ENCODE measurements at places on chromosomes 5 and 9.

DNA sequence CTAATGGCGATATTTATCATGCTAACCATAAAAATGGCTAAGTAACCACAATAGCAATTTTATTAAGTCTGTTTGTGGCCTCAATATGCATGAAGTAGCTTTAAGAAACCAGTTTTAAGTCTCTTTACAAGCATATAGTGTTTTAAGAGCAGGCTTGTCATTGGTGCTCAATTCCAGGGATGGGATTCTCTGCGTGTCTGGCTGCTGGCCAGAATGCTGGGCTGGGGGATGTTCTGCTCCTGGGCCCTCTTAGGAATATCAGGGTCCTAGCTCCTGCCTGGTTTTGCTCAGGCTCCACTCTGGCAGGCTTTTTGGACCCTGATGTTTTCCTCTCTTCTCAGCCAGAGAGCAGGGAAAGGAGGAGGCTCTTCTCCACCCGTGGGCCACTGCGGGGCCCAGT lies 127.2 kb downstream of the PDE8B start:
- no peak for DNase-seq

- no peak for DNase-seq
Observed at GRCh38 chr5:160088805-160089204, 30.4 kb downstream of the PWWP2A start.

- no peak for DNase-seq
Observed at GRCh38 chr5:179908528-179908927, 831 bp upstream of the TBC1D9B start.

- no peak for DNase-seq
Observed at GRCh38 chr9:69674716-69675438, 2.7 kb upstream of the APBA1 start.

- no peak for DNase-seq
Observed at GRCh38 chr9:20315677-20316076, 306.6 kb downstream of the MLLT3 start.

GRCh38 chr9:105507096-105507790 lies 50.7 kb upstream of the FKTN start:
- no peak for DNase-seq

DNA sequence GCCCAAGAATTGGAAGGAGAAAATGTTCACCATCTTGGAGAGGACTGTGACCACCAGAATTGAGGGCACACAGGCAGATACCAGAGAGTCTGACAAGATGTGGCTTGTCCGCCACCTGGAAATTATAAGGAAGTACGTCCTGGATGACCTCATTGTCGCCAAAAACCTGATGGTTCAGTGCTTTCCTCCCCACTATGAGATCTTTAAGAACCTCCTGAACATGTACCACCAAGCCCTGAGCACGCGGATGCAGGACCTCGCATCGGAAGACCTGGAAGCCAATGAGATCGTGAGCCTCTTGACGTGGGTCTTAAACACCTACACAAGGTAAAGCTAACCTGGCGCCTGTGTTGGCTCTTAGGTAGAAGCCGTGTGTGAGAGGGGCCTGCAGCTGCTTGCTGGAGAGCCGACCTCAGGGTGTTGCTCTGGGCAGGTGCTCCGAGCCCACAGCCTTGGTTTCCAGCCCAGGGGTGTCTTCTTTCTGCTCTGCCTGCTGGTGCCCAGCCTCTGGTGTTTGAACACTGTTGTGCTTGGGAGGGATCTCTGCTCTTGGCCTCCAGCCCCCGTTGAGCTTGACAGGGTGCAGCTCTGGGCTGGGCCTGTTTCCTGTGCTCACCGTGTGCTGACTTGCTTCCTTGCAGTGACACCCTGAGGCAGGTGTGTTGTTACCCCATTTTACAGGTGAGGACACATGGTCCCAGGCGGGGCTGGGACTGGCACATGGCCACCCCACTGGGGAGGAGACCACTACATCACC lies 10.9 kb downstream of the EXOC3 start:
- no peak for DNase-seq

DNA sequence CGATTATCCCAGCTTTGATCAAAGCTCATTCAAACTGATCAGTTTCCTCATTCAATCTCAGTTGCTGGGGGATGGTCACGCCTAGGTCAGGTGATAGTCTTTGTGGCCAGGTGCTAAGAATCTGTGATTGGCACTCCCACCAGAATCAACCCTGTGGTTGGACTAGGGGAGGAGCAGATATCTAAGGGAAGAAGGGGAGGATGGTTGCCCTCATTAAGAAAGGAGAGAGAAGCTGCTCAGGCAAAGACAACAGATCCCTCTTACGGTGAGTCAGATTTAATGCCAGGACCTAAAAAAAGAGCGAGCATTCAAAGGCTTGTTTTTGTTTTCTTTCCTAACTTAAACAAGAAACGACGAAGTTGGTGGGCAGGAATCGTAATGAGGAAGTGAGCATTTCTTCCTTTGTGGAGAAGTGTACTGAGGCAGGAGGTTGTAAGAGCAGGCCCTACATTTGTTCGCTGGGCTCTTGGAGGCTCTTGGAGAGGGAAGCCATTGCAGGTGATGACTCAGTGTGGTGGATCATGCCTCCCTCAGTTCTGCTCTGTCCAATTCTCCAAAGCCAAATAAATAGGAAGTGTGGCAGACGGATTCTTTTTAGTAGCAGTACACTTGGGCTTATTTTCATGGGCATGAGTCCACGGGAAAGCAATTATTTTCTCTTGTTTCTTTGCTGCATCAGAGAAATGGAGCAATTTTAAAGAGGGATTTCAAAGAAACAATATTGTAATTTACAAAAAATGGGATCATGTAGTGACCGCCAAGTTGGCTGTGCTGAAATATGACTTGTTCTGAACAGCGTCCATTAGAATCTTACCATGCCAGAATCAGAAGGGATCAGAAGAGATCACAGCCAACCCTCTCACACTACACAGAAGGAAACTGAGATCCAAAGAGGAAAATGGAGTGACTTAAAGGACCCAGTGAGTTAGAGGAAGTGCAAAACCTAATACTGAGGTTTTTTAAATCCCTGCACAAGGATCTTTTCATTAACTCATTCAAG lies 18.7 kb upstream of the TGFBR1 start:
- DNase-seq = peak; percentile 65

GRCh38 chr5:5040712-5041111 lies 99.4 kb upstream of the ADAMTS16 start:
- no peak for DNase-seq

GRCh38 chr9:91405343-91406077 lies 18.1 kb downstream of the NFIL3 start:
- no peak for DNase-seq

DNA sequence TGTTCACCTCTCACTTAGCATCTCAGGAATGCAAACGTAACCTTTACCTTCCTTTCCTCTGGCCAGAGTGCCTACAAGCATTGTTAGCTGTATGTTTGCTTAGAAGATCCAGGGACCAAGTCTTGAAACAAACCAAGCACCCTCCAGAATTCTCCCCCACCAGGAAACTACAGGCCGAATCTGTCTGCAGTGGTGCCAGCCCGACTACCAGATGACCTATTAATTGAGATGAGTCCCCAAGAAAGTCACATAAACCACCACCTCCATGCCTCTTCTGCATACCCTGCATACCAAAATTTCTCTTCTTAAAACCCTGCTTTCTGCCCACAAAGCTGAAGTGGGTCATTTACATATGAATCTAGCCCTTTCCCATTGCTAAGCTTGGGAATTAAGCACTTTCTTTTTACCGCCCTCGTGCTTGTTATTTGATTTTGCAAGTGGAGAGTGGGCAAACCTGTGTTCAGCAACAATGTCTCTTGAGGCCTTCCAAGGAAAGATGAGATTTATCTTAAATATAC lies 1239.1 kb downstream of the CDH12 start:
- no peak for DNase-seq

GRCh38 chr9:126842220-126842842 lies 18.1 kb upstream of the ZBTB34 start:
- DNase-seq = no peak

- DNase-seq = no peak
Observed at GRCh38 chr9:94639999-94640376, 670 bp upstream of the FBP1 start.

DNA sequence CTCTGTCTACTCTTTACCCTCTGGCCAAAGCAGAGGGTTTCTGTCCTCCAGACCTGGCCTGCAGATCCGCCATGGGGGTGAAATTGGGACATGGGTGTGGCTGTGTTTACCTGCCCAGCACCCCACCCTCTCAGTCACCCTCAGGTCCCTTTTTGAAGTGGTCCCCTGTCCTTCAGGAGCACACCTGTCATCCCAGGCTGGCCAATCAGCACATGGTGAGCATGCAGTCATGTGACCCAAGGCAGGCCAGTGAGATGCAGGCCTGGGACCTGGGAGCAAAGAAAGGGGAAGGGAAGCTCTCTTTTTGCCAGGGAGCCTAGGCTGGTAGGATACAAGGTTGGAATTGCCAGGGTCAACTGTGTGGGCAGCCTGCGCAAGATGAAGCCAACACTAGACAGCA lies 28.3 kb upstream of the IER5L start:
- DNase-seq = no peak

DNA sequence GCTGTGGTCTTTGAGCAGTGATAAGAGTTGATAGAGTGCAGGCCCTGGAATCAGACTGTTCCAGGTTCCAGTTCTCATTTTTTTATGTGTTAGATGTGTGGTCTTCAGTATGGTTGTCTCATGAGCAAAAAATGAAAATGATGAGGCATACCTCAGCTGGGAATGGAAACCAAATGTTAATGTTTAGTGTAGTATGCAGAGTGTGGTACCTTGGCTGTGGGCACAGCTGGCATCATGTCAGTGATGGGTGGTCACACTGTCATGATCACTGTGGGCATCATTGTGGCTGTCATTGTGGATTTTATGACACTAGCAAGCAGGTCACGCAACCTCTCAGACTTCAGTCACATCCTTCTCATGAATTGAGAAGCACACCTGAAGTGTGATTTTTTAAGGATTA lies 6.4 kb downstream of the ABLIM3 start:
- DNase-seq = no peak

GRCh38 chr9:130119519-130120298 lies 52.5 kb upstream of the NCS1 start:
- no peak for DNase-seq

- DNase-seq = peak; percentile 18
Observed at GRCh38 chr5:68007451-68007850, 208.1 kb upstream of the PIK3R1 start.

GRCh38 chr5:142475102-142475513 lies 150.3 kb upstream of the SPRY4 start:
- no peak for DNase-seq

- DNase-seq = no peak
Observed at GRCh38 chr5:154408811-154409210, 37.0 kb upstream of the SAP30L start.

- no peak for DNase-seq
Observed at GRCh38 chr5:138241688-138242571, 28.8 kb upstream of the CDC23 start.

DNA sequence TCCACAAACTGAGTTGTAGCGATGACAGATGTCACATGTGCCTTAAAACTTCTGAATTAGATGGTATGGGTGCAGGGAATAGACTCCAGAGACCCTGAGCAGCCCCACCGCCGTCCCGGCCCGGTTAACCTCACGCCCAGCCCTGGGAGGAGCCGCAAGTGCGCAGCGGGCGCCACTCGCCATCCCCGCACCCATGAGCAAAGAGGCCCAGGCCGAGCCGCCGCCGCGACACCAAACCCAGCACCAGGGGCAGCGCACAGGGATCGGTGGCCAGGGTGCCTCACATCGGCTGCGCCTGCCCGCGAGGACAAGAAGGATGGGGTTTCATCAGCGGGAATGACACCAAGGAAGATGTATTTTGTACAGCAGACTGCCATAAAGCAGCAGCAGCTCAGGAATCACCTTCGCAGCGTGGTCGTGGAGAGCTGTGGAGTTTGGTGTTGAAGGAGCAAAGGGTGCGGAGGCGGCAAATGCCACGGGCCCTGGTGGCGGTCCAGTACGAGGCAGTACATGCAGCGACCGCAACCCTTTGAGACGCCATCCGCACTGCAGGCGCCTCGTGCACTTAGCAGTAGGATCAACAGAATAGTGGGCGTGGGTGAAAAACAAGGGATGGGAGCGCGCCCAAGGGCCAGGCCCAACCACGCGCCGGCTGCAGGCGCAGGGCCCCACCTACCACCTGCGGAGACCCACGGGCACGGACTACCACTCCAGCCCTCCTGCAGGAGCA lies 89.7 kb downstream of the ZNF366 start:
- DNase-seq = no peak

DNA sequence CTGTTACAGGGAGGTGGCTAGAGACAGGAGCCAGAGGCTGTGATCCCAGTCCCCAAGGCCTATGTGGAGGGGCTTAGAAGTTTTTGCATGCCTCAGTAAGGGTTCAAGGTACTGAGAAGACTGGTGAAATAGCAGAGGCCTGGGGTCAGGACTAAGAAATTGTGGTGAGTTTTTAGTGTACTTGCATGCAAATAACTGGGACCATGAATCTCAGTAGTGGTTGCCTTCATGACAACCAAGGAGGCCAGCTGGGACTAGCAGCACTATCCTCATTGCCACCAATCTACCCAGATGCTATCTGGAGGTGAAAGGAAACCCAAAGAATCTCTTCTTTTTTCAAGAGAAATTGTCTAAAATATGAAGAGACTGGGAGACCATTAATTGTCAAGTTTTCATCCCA lies 395.1 kb downstream of the CETN3 start:
- no peak for DNase-seq

- DNase-seq = no peak
Observed at GRCh38 chr5:61910771-61911170, 395.2 kb upstream of the KIF2A start.

DNA sequence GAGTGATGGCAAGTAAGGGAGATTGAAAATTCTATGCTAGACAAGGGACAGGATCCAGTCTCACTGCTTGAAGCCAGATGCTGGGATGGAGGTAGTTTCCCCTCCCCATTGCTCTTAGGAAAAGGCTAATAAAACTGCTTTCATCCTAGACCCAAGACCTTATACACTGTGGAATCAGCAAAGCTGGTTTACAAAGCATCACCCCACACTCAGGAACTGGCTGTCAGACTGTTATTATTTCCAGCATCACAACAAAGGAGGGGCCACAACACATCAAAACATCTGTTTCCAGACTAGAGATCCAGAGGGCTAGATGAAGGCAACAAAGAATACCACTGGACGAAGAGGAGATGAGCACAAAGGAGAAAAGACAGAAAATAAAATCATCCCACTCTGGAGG lies 364.6 kb upstream of the PTGER4 start:
- DNase-seq = no peak

- no peak for DNase-seq
Observed at GRCh38 chr9:69455311-69455710, 130.3 kb downstream of the ENTREP1 start.

DNA sequence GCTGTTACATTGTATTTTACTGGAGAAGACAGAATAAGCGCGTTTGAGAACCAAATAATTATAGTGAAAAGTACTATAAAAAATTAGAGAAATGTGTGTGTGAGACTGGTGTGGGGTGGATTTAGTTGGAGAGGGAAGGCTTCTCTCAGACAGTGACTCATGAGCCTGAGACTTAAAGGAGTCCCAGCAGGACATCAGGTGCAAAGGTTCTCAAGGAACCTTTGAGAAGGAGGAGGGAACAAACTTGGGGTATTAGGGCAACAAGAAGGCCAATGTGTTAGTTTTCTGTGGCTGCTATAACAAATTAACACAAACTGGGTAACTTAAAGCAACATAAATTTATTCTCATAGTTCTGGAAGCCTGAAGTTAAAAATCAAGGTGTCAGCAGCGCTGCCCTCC lies 4.9 kb downstream of the DDX4 start:
- DNase-seq = no peak

All from SIG-M5 (cell line).